ENCODE measurements at places on chromosomes 11 and 22.

DNA sequence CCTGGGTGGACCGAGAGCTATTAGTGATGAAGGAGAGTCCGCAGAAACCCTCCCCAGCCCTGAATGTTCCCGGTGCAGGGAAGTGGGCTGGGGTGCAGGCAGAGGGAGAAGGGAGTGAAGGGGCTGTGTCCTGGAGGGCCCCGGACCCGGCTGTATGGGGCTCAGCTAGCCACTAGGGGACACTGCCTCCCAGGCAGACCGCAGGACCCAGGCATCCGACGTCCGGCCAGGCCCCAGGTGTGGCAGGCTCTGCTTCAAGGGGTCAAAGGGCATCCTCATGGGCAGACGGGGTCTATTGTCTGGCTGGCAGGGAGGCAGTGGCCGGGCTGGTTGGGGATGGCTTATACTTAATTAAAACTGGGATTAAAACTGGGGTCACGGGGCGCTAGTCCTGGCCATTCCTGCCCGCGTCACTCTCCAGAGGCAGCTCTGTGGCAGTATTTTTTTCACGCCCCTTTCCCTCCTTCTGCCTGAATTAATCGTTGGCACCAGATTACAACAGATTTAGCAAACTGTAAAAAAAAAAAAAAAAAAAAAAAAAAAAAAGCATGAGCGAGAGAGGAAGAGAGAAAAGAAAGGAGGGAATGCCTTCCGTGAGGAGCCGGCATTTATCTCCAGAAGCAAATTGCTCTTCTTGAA is 5.1 kb downstream of the FLRT1 start:
- DNase-seq: no peak

- no peak for DNase-seq
Observed at GRCh38 chr22:50071432-50072166, 13.5 kb upstream of the TTLL8 start.

DNA sequence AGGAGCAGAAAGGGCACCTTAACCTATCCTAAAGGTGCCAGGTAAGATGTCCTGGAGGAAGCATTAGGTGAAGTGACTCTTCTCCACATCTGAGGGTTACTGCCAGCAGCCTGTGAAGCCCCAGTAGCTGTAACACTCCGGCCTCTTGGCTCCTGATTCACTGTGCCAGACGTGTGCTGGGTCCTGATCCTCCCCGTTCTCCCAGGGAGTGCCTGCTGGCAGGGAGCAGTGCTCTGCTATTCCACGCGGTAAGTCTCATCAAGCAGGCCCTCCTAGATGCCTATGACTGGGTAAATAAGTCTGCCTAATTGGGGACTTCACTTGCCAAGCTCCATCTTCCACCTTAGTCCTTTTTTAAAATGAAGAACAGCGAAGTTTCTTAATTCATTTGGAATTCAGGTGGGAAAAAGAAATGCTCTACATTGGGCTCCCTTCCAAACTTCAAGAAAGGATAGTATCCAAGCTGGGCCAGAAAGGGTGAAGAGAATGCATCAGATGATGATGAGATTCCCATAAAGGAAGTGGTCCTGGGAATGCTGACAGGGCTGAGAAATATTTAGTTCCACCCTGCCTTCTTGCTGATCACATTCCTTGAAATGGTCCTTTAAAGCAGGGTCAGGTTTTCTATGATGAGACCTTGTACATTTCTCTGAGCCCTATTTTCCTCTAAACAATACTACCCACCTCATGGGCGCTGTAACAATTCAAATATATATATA is 188.0 kb downstream of the MAML2 start:
- no peak for DNase-seq

DNA sequence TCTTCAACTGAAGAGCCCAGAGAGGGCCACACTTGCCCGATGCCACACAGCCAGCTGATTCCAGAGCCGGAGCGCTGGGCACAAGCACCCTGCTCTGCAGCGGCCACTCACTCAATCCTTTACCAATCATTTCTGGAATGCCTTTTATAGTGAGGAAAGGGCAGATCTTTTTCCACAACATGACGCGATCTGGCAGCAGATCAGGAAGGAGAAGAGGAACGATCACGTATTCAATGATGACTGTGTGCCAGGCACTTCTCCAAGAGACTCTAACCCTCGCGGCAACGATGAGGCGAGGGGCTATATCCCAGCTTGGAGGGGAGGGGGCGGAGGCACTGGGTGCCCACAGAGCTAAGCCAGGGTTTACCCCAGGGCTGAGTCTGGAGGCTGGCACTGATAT is 56.3 kb upstream of the TCF20 start:
- no peak for DNase-seq

DNA sequence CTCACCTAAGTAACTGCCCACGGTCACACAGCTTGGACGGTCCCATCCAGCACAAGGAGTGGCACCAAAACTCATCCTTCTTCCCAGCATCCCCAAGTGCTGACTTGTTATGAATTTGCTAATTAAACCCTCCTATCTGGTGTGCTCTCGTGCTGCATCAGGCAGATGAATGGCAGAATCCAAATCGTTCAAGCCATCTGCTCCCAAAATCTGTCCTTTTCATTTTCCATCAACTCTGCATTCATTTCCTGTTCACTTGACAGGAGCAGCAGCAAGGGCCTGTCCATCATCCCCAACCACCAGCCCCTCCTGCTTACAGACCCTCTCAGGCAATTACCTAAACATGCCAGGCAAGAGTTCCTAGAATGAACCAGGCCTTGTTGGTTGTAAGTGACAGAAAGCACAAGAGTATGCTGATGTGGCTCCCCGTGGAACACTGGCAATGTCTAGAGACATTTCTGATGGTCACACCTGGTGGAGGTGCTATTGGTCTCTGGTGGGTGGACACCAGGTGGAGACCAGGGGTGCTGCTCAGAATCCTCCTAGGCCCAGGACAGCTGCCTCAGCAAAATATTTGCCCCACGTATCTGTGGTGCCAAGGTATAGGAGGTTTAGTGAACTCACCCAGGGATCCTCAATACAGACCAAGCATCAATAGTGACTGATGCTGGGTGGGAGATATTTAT is 832.5 kb downstream of the TBC1D22A start:
- DNase-seq: no peak

- DNase-seq: no peak
Observed at GRCh38 chr11:73117071-73117470, 25.0 kb downstream of the FCHSD2 start.

DNA sequence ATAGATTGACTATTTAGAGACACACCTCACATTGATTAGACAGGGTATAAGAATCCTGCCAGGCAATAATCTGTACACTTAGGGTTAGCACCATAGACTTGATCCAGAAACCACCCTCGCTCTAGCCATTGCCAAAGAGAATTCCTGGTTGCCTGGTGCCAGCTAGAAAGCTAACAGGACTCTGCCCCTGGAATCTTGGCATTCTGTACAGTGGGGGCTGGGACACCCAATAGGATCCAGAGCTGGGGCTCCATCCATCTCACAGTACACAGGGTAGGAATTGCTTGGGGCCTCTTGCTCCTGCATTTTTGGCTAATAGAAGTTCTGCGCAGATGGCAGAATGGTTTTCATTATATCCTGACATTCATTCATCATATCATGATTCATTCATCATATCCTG is 3.0 kb upstream of the APLNR start:
- DNase-seq: no peak

GRCh38 chr11:76493626-76494539 is 49.1 kb downstream of the EMSY start:
- DNase-seq: no peak

DNA sequence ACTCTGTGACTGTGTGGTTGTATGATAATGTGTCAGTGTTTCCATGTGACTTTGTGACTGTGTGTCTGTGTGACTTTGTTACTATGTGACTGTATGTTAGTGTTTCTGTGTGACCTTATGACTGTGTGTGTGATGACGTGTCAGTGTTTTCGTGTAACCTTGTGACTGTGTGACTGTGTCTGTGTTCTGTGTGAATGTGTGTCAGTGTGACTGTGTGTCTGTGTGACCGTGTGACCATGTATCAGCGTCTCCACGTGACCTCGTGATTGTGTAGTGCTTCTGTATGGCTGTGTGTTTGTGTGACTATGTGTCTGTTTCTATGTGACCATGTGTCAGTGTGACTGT is 9.5 kb upstream of the PKNOX2 start:
- no peak for DNase-seq

DNA sequence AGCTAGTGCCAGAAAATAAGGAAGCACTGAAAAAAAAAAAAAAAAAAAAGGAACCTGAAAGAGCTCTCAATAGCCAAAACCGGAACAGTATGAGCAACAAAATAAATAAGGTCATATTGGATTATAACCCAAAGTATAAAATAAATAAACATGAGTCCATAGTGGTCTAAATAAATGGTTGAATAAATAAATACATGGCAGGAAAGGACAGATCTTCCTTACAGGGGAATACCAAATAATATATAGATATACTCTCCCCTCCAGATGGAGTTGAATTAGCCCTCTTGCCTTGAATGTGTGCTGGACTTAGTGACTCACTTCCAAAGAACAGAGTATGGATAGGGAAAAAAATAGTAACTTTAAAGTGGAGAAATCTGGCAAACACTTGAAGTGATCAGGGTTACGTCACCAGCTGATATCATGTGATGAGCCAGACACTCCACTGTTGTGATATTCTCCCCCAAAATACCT is 14.3 kb upstream of the ARRB1 start:
- DNase-seq: no peak

DNA sequence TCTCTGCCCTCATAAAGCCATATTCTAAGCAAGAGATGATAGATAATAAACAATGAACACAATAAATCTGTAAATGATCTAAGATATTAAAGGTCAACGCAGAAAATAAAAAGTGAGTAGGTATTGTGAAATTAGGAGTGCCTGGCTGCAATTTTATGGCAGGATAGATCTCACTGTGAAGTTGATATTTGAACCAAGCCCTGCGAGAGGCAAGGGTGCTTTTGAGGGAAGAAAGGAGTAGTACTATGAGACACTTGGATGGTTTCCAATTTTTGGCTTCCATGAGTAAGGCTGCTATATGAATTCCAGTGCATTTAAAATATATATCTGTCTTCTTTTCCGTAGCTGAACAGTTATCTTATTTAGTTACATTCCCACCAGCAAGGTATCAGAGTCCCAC is 720.0 kb upstream of the CNTN5 start:
- no peak for DNase-seq

- DNase-seq: no peak
Observed at GRCh38 chr22:26579331-26579886, 10.5 kb downstream of the TPST2 start.

- DNase-seq: no peak
Observed at GRCh38 chr11:126864934-126865333, 135.6 kb downstream of the KIRREL3 start.

- DNase-seq: no peak
Observed at GRCh38 chr11:60919320-60919719, 4.9 kb upstream of the TMEM132A start.

DNA sequence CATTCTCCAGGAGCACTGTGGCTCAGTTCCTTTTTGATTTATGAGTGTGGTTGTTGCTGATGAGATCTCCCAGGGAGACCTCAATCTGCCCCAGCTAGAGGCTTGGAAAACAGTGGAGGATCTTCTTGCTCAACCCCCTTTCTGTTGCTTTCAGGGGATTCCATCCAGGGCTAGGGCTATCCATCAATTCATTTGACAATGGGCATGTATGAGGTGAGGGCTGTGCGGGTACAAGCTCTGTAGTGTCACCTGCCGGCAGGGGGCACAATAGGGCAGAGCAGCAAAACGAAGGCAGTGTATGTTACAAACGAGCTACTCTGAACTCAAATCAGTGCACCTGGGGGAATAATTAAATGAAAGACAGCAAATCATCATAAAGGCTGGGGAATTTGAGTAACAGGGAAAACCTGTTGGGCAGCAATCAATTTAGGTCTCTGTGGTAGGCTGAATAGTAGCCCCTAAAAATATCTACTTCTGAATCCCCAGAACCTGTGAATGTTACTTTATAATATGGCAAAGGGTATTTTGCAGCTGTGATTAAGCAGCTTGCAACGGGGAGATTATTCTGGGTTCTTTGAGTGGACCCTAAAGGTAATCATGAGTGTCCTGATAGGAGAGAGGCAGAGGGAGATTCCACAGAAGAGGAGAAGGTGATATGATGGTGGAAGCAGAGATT is 170.3 kb upstream of the ZBED5 start:
- DNase-seq: peak; percentile 32

- no peak for DNase-seq
Observed at GRCh38 chr11:71127806-71128205, 124.6 kb downstream of the SHANK2 start.

GRCh38 chr22:47589271-47590250 is 827.1 kb downstream of the TBC1D22A start:
- DNase-seq: no peak

GRCh38 chr22:21587803-21588611 is 20.5 kb downstream of the UBE2L3 start:
- no peak for DNase-seq

GRCh38 chr11:8221046-8221723 is 42.5 kb downstream of the LMO1 start:
- DNase-seq: no peak

GRCh38 chr11:120197977-120198376 is 12.9 kb upstream of the OAF start:
- DNase-seq: no peak

GRCh38 chr11:63502252-63502820 is 3.5 kb upstream of the LGALS12 start:
- no peak for DNase-seq

GRCh38 chr11:76444065-76444383 is 794 bp upstream of the EMSY start:
- DNase-seq: no peak
